ENCODE measurements at places on chromosomes 1 and 21.

DNA sequence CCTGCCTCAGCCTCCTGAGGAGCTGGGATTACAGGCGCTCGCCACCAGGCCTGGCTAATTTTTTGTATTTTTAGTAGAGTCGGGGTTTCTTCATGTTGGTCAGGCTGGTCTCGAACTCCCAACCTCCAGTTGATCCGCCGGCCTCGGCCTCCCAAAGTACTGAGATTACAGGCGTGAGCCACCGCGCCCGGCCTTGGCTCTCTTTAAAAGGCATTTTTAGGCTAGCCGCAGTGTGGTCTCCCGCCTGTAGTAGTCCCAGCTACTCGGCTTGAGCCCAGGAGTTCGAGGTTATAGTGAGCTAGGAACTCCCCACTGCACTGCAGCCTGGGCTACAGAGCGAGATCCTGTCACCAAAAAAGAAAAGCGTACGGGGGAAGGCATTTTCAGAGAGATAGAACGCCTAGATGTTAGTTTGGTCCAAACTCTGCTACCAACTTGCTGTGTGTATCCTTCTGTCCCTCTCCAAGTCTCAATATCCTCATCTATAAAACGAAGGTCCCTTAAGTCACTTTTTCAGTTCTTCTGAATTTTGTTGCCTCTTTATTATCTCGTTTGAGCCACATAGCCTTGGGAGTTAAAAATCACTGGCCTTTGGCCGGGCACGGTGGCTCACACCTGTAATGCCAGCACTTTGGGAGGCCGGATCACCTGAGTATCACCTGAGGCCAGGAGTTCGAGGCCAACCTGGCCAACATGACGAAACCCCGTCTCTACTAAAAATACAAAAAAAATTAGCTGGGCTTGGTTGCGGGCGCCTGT, 734 bp downstream of the MED18 start:
- DNase-seq: no peak

DNA sequence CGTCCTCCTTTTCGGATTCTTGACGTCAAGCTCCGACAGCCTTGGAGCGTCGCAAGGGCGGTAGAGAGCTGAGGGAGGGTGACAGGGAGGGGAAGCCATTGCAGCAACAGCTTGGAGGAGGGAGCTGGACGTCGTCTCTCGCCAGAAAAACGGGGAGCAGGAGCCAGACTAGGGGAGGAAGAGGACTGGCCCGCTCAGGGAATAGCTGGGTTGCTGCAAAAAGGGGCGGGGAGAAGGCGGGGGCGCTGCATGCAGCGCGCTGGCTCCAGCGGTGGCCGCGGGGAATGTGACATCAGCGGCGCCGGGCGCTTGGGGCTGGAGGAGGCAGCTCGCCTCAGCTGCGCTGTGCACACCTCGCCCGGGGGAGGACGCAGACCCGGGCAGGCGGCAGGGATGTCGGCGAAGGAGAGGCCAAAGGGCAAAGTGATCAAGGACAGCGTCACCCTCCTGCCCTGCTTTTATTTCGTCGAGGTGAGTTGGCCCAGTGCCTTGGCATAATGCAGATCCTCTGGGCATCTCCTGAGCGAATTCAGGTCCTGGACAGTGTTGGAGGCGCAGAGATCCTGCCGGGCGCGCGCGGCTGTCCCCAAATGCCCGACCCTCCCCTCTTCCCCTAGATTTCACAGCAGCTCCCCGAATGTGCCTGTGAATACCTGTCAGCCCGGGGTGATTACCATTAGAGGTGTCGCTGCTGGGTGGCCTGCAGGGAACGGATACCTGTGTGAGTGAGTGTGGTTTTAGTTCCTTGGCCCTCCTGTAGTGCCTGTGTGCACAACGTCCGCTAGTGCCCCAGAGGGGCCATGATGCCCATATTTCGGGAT, at the start of gene PLPPR4:
Gene PLPPR4 (plus strand): TSS at position 292 of the 821 bp plus-strand sequence. CDS start 102 bp downstream, at position 394.
- peak; percentile 85 for DNase-seq

DNA sequence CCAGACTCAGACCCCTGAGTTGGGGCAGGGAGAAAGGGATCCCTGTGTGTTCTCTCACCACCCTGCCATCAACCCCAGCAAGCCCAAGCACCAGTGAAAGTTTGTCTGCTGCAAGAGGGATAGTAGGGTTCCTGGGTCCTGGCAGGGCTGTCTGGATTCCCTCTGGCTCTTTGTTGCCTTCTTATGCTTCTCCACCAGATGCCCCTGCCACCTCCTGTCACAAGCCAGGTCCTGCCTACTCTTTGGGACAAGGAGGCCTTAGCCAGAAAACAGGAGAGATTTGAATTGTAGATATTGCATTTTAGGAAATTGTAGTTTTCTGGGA, 21.7 kb downstream of the UBE2T start:
- no peak for DNase-seq

DNA sequence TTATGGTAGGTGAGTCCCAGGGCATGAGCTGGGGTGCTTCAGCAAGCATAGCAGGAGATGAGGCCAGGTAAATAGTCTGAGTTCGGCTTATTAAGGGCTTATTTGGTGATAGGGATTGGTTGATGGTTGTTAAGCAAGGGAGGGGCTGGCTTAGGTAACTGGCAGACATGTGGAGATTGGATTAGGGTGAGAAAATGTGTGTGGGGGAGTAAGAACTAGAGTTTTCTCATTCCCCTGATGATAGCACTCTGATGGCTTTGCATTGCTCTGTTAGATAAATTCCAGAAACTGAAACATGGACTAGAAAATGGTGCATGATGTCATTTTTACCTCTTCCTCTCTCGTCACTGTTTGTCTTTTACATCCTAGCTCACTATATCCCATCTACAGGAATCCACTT, 53.6 kb downstream of the FGGY start:
- DNase-seq: no peak

- DNase-seq: no peak
Measured at GRCh38 chr1:85322655-85323054, 46.2 kb upstream of the BCL10 start.

DNA sequence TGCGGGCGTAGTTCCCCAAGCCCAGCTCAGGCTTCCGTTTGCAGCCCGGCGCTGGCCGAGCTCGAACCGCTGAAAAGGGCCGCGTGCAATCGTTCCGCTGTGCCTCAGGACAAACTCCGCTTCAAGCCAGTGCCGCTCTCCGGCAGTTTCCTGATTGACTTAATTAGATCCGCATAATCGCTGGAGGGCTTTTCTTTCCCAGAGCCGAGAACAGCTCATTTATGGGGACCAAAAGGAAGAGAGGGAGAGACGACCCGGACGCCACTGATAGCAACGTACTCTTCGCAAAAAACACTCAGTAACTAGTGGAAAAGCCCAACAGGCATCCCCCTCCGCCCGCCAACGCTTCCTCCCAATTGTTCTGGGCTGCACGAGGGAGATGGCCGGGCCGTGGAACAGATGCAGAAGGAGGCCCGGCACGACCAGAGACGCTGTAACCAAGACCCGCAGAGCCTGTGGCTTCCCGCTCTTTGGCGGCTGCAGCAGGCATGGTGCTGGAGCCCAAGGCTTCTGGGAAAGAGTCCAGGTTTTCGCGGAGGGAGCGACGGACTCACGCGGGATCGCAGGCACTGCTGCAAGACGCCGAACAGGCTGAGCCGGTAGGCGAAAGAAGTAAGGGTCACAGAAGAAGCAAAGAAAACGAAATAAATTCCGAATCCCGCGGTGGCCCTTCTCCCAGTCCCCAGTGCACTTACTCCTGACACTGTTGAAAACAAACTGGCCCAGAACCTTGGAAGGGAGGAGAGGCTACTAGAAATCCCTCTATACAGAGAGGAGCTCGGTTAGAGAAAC, 3.6 kb upstream of the FOXD2 start:
- DNase-seq: peak; percentile 75

DNA sequence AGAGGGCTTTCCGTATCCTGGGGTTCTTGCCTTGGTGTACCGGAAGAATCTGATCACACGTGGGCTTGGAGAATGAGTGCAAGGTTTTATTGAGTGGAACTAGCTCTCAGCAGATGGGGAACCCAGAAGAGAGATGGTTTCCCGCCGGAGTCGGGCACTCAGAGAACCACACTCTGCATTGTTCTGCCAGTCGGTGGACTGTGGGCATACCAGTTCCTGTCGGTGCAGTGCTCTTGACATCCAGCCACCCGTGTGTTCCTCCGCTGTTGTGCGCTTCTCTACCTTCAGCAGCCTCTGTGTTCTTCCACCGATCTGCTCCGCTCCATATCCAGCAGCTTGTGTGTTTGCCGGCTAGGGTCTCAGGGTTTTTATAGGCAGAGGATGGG, 10.8 kb upstream of the PPIE start:
- no peak for DNase-seq

DNA sequence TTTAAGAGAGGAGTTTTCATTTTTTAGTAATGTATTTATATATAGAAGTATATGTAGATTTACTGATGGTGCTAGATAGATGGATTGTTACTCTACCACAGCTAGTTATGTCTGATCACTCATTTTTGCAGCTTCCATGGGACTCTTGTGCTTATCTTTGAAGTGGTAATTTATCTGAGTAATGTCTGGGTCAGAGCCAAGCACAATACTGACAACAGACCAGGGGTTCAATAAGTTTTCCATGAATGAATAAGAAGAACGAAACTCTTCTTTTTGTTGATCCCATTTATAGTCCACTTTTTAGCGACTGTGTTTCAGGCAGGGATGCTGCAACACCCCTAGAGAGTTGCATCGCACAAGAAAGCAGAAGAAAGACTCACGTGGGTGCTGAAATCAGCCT, 935.2 kb downstream of the PLA2G4A start:
- DNase-seq: no peak

GRCh38 chr1:111274653-111275052, 16.0 kb upstream of the CHIA start:
- no peak for DNase-seq

DNA sequence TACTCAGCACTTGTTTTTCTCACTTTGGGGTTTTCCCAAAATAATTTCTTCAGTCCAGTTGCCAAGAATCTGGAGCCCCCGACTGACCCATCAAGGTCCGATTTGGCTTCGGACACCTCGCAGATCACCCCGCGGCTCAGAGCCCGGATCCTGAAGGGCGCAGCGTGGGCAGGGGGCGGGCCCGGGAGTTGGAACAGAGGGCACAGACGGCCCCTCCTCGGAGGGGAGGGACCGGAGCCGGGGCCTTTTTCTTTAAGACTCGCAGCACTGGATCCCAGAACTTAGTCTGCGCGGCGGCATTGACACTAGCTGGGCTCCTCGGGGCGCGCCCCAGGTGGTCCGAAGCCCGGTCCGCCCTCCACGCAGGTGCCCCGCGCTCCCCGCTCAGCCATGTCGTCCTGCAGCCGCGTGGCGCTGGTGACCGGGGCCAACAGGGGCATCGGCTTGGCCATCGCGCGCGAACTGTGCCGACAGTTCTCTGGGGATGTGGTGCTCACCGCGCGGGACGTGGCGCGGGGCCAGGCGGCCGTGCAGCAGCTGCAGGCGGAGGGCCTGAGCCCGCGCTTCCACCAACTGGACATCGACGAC, at the start of gene CBR3:
Gene CBR3 (plus strand): TSS at position 277 of the 588 bp plus-strand sequence. CDS start 114 bp downstream, at position 391.
- DNase-seq: peak; percentile 40

DNA sequence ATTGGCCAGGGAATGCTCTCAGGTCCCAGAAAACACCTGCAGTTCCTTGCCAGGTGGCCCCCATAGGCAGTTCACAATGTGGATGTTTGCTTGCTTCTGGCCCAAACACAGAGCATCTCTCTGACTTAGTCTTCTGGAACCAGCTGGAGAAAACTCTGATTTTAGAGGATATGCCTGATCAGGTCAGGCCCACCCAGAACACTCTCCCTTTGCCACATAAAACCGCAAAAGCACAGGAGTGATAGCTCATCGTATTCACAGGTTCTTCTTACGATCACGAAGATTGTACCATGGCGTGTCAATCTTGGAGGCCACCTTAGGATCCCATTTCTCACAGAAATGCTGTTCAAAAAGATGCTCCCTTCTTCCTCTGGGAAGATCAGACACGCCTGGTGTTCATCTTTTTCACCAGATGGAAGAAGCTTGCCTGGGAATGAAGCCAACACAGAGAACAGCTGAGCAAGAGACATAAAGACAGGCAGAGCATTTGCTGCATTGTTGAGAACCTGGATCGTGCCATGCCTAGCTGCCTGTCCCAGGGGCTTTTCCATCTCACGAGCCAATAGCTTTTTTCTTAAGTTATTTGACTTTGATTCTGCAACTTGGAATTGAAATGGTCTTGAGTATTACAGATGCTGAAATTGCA, 11.6 kb upstream of the CD247 start:
- peak; percentile 80 for DNase-seq

DNA sequence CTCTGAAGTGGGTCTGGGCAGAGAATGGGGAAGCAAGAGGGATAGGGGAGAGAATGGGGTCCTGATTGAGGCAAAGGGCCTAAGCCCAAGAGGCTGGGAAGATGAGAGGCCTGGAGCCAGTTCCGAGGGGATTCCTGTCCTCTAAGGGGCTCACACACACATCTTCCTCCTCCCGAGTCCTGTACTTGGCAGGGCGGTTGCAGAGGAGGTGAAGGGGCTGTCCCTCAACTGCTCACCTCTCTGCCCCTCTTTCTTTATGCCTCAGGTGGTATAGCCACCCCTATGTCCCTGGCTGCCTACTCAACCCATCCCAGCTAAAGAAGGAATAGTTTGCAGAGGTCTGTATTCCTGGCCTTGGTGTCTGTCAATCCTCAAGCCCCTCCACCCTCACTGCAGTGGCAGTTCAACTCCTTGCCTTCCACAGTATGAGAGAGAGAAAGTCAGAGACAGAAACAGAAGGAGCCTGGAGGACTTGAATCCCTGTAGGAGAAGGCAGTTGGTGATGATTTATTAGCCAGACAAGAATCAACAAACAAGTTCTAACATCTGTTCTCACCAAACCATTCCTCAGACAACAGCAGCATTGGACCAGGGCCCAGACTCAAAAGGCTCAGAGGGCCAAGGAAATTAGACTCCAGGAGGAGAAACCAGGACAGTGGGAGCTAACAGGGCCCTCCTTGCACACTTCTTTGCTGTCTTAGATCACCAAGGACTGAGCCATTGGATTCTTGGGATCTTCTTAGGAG, 10.7 kb downstream of the SH2D2A start:
- no peak for DNase-seq
